Glomerular endothelial cell (primary cell): ENCODE measurements at places on chromosomes 5 and 9. TPM values are rescaled to one million over a fixed set of nuclear protein-coding genes. Genes with fewer than 3 reads are reported as not detected.

The SV2C gene
- not detected in 2 replicates for total RNA-seq

- no peak for DNase-seq
Measured at GRCh38 chr5:50965654-50966375, 299.4 kb downstream of the PARP8 start.

The BASP1 gene
- 57.8 and 85.2 TPM in 2 replicates for total RNA-seq

The BARX1 gene
- total RNA-seq, result not detected in 2 replicates

GRCh38 chr5:178642351-178642909, 15.6 kb upstream of the CLK4 start:
- DNase-seq, result peak; percentile 64

The LHX3 gene
- total RNA-seq, result not detected in 2 replicates

GRCh38 chr5:138752341-138752950, 779 bp upstream of the CTNNA1 start:
- DNase-seq, result no peak

DNA sequence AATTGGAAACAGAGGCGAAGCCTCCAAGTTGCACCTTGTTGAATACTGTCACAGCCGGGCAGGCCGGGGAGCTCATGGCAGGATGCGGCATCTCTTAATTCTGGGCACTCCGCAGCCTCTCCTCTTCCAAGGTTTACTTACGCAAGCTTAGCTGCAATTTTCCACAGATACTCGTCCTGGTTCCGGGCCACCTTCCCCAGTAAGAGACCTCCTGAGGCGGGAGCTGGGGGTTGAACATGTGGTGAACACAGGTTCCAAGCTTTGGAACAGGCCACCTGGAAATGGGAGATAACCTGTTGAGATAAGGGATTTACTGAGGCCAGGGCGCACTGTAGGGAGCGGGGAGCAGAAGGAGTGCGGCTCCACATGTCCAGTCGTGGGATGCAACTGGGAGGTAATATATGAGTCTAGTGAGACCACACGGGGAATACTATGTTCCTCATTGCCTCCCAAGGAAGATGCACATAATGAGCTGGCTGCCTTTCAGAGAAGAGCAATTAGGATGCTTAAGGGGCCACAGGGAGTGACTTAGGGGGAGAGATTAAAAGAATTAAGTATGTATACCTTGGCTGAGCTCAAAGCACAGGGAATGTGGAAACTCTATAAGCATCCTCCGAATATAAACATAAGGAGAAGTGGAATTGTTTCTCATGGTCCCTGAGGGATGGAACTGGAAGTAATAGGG, 335.2 kb downstream of the CWC27 start:
- DNase-seq, result no peak

- DNase-seq, result no peak
Measured at GRCh38 chr5:102270036-102270435, 26.0 kb downstream of the SLCO4C1 start.

The ELOVL7 gene
- total RNA-seq, result 0.73 TPM in 1 of 2 replicates, not detected in the other

- no peak for DNase-seq
Measured at GRCh38 chr5:145835848-145836239, 702 bp upstream of the PRELID2 start.

- DNase-seq, result no peak
Measured at GRCh38 chr5:151886546-151887275, 37.9 kb downstream of the GLRA1 start.

- DNase-seq, result no peak
Measured at GRCh38 chr5:31317665-31318064, 124.2 kb downstream of the CDH6 start.

- DNase-seq, result no peak
Measured at GRCh38 chr5:33509036-33509435, 68.3 kb downstream of the TARS1 start.
